ENCODE measurements at places on chromosomes 12 and 14. TPM values are rescaled to one million over a fixed set of nuclear protein-coding genes. Genes with fewer than 3 reads are reported as not detected.

BATF gene
- 0.70 TPM for polyA plus RNA-seq

AKAP3 gene
- 0.07 TPM for polyA plus RNA-seq

KRT75 gene
- polyA plus RNA-seq, result not detected

TMEM52B gene
- not detected for polyA plus RNA-seq

BCAT1 gene
- polyA plus RNA-seq, result 0.30 TPM

DPPA3 gene
- not detected for polyA plus RNA-seq

SERPINA1 gene
- 0.78 TPM for polyA plus RNA-seq

NXPH4 gene
- 0.20 TPM for polyA plus RNA-seq

DNA sequence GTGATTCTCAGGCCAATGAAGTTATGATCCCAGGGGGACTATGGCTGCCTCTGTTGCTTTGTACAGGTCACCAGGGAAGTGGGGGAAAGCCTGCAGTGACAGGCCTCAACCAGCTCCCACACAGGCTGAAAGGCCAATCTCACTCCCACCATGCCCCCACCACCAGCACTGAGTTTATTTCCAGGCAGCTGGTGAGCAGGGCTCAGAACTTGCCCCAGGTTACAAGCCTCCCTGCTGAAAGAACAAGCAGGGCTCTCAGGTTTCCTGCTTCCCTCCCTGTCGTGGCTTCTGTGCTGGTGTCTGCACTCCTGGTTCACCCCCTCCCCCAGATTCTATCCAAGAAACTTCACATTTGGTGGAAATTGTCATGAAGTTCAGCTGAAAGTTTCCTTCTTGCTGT lies 260.3 kb downstream of the CCDC59 start:
- DNase-seq, result no peak

GRCh38 chr14:99822800-99823455 lies 29.7 kb downstream of the EML1 start:
- DNase-seq, result no peak

GRCh38 chr12:107917912-107918800 lies 143.7 kb downstream of the ASCL4 start:
- DNase-seq, result no peak

GRCh38 chr14:91420686-91421085 lies 3.1 kb upstream of the CCDC88C start:
- no peak for DNase-seq

- no peak for DNase-seq
These were observed 20.1 kb downstream of the TPCN1 start for GRCh38 chr12:113241191-113242025.

- DNase-seq, result no peak
These were observed 927 bp downstream of the ABCB9 start for GRCh38 chr12:122965321-122965751.
